ENCODE measurements at places on chromosomes 6 and 20.

GRCh38 chr20:15711177-15711576, 862.1 kb downstream of the KIF16B start:
- DNase-seq: no peak

DNA sequence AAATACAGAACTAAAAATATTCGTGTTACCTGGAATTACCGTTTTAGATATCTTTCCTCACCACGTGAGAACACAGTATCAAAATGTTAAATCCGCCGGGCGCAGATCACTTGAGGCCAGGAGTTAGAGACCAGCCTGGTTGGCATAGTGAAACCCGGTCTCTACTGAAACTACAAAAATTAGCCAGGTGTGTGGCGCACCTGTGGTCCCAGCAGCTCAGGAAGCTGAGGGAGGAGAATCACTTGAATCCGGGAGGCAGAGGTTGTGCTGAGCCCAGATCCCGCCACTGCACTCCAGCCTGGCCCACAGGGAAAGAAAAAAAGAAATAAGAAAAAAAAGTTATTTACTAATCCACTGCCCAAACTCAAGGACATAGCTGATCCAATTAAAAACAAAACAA, 4.8 kb upstream of the DDX43 start:
- no peak for DNase-seq

- DNase-seq: no peak
These were observed 53.4 kb downstream of the VEGFA start for GRCh38 chr6:43823390-43823789.

DNA sequence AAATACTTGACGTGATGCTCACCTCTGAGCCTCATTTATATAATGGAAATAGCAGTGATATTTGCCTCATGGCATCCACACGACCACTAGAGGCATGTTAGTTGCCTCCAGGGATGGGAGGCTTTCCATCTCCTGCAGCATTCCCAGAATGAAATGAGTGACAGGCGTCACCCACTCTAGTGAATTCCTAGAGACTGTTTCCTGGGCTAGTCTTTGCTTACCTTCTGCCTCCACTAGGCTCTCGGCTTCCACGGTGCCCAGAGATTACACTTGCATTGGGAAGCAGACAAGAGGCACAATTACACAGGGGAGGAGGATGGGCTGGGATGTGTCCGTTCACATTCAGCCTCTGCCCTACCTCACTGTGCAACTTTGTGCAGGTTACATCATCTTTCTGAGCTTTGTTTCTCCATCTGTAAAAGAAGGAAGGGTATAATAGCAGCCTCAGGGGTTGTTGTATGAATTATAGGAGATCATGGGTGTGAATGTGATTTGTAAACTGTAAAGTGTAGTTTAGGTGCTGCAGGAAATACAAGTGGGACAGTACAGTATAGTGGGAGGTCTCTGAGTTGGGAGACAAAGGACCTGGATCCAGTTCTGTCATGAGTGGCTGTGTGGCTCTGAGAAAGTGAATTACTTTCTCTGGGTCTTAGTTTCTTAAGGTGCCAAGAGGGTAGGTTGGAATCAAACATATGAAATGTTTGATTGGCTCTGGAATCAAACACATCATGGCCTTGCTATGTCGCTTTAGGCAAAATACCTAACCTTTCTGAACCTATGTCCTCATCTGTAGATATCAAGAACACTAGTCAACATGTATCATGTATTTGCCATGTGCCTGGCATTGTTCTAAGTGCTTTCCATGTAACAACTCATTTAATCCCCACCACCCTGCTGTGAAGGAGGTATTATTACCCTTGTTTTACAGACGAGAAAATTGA, 3.6 kb upstream of the VSTM2L start:
- DNase-seq: no peak

- no peak for DNase-seq
These were observed 94.2 kb downstream of the OLIG3 start for GRCh38 chr6:137399881-137400443.
